ENCODE measurements at places on chromosomes 1 and 21.
A peak's percentile ranks its signal among the peaks of the same experiment; 100 is the strongest.

GRCh38 chr1:237429252-237429651 is 387.3 kb downstream of the RYR2 start:
- no peak for DNase-seq

DNA sequence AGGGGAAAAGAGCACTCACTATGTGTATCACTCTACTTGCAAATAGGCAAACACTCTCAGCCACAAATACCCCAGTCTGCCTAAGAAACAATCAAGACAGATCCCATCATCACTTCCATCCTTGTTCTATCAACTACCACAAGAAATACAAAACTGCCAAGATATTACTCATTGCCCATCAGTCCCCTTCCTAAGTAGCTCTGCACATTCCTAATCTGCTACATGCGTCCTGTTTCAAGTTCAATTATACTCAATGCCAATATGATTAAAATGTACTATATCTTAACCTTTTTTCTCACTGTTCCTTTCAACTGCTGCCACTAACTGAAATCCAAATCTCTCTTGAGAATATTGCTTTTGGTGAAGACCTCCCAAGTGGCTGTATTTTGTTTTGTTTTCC is 1688.4 kb downstream of the PLA2G4A start:
- DNase-seq = no peak

DNA sequence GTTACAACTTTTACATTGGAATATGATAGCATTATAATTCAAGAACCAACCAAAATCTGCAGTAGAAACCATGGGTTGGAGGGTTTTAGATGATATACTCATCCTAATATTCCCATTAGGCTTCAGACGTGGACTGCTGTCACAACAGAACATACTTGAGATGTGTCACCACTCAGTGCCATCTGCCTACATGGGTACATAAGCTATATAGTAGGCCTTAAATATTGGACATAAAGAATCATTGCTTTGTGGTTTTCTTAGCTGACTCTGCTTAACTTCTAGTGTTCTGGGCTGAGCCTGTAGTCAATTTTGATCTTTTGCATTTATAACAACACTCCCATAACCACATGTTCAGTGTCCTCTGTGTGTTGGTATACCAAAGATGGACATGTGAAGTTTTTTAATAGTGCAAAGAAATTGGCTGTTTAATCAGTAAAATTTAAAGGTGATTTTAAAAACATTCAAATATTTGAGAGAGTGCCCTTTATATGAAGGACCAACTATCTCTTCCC is 14.2 kb downstream of the RAP1A start:
- DNase-seq = no peak

GRCh38 chr1:170665629-170666028 is 1.7 kb downstream of the PRRX1 start:
- DNase-seq = no peak

DNA sequence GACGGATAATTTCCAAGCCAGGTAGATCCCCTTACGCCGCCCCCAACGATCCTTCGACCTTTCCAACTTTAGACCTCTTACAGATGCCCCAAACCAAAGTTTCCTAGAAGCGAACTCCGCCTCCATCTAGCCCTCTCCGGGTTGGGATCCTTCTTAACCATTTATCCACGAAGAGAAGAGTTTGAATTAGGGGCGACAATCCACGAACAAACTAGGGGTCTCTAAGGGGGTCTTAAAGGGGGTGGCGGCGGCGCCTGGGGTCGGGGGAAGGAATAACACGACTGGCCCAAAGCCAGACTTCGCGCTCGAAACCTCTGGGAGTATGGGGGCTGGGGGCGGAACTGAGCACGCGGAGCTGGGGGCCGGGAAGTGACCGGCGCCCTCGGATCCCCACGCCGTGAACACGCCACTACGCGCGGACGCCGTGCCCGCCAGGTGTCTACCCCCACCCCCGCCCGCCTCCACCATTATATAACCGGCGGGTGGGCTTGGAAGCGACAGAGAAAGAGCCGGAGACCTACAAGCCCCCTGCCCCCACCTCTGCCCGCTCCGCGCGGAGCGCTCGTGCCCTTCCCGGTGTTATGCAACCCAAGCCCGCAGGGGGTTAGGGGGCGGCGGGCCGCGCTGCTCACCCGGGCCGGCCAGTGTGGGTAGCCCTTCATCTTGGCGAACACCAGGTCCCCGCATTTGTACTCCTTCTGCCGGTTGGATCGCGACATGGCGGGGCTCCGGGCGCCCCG is 594 bp downstream of the HDGF start:
- no peak for DNase-seq

GRCh38 chr1:53869454-53870117 is 20.0 kb downstream of the YIPF1 start:
- DNase-seq = no peak

GRCh38 chr1:243917863-243918565 is 68.0 kb upstream of the AKT3 start:
- no peak for DNase-seq

DNA sequence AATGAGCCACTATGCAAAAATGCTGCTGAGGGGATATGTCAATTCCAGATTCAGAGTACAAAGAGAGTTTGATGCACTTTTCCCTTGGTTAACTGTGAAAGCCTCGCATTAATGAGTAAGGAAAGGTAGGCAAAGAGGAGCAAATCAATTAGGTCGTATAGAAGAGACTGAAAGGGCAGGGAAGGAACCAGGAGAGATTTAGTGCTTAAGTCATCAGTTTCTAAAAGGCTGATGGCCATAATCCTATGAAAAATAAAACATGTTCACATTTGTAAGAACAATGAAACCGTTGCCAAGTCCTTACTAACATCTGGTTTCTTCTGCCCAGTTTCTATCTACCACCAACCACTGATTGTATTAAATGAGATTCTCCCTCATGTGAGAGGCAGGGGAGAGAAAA is 118.4 kb upstream of the PALMD start:
- no peak for DNase-seq

GRCh38 chr1:100539836-100540536 is 2.0 kb downstream of the GPR88 start:
- no peak for DNase-seq

GRCh38 chr1:37181425-37181824 is 147.1 kb upstream of the GRIK3 start:
- DNase-seq = no peak

- no peak for DNase-seq
These were observed 28.3 kb downstream of the PDE4B start for GRCh38 chr1:65820983-65821382.

DNA sequence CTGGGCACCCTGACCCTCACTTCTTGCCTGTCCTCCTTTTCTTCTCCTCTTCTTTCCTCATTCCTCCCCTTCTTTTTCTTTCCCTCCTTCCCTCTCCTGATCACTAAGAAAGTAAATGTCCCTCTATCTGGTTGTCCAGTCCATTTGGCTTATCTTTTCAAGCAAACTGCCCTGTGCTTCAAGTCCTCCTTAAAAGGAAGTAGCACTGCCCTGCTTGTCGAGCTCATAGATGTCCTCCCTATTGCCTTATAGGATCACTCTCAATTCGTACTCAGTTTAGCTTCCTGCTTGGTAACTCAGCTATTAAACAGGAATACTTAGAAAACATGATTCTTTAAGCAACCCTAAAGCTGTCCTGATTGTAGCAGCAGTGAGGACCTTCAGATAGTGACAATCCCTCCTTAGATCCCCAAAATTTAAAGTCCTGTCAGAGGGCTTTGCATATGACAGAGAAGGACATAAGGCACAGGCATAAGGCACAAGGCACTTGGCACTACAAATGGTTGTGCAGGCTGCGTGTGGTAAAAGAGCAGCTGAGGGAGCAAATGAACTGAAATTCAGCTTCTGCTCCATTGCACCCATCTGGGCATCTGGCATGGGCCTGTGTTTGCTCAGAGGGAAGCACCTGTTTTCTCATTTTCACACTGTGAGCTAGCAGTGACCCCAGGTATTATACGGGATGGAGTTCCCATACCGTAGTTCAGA is 26.1 kb upstream of the SLAMF6 start:
- DNase-seq = no peak

DNA sequence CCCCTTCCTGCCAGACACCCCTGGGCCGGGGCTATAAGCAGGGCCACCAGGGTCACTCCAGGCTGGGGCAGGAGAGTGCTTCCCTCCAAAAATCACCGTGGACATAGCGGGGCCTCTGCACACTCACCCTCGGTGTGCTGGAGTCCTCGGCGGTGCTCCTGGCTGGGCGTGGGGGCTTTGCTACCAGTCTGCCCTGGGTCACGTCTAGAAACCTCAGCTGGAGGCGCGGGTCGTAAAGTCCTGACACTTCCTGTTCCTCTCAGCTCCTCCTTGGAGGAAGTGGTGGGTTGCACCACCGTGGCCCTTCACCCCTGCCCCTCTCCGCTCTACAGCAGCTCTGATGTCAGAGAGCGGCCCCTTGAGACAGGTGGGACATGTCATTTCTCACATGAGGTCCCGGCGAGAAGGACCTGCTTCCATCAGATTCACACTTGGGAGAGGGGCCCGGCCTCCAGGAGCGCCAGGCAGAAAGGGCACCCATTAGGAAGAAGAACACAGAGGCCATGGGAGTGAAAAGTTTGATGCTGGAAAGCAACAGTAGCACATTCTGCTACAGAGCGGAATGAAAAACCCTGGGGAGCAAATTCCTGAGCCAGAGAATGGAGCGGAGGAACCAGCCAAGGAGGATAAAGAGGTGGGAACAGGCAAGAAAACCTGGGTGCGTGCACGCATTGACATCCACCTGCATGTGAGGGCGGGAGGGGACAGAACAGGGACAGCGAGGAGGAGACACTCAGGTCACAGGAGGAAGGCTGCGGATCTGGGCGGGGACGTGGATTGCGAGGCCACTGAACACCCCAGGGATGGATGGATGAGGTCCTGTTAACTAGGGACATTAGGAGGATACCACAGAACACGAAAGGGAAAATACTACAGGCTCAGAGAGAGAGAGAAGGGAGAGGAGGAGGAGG is at the start of gene ITGB2:
TSS of gene ITGB2 (minus strand) at position 206 of the 911 bp plus-strand sequence. CDS start 10,117 bp downstream, outside the sequence.
- DNase-seq = peak; percentile 56

GRCh38 chr1:212710566-212710965 is 10.9 kb upstream of the BATF3 start:
- DNase-seq = no peak

DNA sequence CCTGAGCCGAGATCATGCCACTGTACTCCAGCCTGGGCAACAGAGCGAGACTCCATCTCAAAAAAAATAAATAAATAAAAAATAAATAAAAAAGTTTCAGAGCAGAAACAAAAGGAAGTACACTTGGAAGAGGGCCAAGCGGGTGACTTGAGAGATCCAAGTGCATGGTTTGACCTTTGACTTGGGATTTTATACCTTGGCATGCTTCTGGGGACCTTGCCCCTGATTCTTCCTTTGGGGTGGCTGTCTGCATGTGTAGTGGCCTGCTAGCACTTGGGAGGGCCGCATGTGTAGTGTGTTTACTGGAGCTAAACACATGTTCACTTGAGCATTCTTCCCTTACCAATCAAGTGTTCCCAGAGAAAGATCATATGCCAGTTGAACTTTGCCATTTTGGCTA is 114.0 kb downstream of the DTL start:
- no peak for DNase-seq

GRCh38 chr1:5939271-5940170 is 52.7 kb downstream of the NPHP4 start:
- no peak for DNase-seq

GRCh38 chr1:54806931-54807611 is 5.9 kb upstream of the TTC22 start:
- peak; percentile 21 for DNase-seq

DNA sequence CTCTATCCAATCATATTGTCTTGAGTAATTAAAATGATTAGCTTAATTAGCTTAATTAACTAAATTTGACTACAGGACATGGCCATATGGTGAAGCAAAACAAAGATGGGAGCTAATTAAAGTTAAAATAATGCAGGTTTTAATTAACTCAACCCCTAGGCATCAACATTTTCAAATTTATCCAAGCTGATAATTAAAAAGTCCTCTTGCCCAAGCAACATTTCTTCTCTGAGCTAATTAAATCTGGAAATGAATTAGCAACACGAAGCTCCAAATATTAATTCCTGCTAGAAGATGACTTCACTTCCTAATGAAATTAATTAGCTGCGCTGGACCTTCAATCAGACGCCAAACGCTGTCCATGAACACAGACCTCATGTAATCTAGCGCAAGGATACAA is 27.9 kb downstream of the LMO4 start:
- DNase-seq = no peak

DNA sequence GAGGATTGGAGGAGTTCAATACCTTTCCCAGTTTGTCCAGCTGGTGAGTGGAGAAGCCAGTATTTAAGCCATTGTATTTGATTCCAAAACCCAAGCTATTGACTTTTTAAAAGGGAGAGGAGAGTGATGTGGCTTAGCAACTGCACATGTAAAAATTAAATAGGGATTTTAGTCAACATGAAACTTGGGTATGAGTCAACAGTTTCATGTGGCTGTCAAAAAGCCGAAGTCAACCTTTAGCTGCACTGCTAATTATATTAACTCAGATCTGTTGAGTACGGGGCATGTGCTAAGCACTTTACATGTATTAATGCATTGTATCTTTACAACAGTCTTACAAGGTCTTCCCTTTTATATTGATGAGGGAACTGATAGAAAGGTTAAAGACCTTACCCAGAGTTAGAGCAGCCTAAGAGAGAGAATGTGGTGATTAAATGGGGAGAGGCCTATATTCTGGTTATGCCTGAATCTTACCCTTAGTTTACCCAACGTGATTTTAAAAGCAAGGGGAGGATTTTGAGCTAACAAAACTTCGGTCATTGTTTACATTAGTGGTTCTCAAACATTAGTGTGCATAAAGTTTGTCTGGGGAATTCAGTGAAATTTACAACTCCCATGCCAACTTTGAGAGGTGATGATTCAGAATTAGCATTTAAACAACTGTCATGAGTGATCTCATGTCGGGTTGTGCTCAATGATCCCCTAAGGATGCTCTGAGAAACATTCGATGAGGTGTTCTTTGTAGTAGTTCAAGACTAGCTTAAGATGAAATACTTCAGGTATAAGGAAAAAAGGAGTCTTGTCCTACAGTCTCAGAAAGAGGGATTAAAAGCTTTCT is 6.9 kb upstream of the SLC35F3 start:
- no peak for DNase-seq

- no peak for DNase-seq
These were observed 195.0 kb downstream of the ROR1 start for GRCh38 chr1:63968663-63969440.

- DNase-seq = no peak
These were observed 250.1 kb downstream of the KAZN start for GRCh38 chr1:14848625-14849024.

DNA sequence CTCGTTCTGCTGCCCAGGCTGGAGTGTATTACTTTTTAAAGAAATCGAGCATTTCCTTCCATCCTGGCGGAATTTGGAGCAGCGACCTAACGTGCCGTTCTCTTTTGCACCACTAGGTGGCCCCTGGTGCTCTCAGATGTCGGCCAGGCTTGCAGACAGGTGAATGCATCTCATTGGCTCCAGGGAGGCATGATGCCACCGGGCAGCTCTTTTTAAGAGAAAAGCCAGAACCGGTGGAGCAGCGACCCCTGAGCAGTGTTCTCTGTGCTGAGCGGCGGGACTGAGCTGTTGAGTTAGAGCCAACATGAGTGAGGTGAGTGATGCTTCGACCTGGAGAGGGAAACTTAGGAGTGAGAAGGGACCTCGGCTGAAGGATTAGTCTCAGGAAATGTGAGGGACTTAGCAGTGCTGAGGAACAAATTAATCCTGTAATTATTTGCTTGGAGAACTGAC is at the start of gene PCP4:
TSS of gene PCP4 (plus strand) at position 241 of the 453 bp plus-strand sequence. CDS start at position 305, 64 bp downstream.
- no peak for DNase-seq

- DNase-seq = no peak
These were observed 35.7 kb upstream of the B3GALT2 start for GRCh38 chr1:193222056-193222615.

- peak; percentile 6 for DNase-seq
These were observed 129.7 kb upstream of the FAM72C start for GRCh38 chr1:144101397-144102045.

GRCh38 chr1:85062425-85063026 is 14.2 kb upstream of the MCOLN3 start:
- no peak for DNase-seq
